ENCODE measurements at places on chromosomes 1 and 21.

- DNase-seq, result no peak
Measured at GRCh38 chr1:115727706-115728249, 40.7 kb downstream of the CASQ2 start.

- no peak for DNase-seq
Measured at GRCh38 chr1:53311702-53312305, 16.1 kb downstream of the LRP8 start.

GRCh38 chr1:67853704-67854103, 20.4 kb upstream of the GNG12 start:
- no peak for DNase-seq

- DNase-seq, result no peak
Measured at GRCh38 chr1:209931141-209931540, 6.9 kb upstream of the SYT14 start.

DNA sequence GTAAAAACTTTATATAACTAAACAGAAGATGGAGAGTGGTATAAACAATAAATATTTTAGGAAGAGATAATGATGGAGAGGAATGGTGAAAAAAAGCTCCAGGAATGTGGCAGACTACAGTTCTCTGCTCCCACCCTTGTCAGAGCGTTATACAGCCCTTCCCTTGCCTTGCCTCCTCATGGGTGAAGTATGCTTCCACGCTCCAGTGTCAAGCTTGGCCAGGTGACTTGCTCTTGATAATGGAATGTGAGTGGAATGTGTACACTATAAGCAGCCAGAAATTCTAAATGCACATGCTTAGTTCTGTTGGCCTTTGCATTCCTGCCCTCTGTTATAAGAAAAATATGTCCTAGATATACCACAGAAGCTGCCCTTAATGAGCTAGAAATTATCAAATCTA, 24.7 kb upstream of the POGK start:
- no peak for DNase-seq

- no peak for DNase-seq
Measured at GRCh38 chr21:40639616-40640194, 207.3 kb downstream of the DSCAM start.

GRCh38 chr1:84940481-84940880, 47.5 kb upstream of the LPAR3 start:
- DNase-seq, result no peak

DNA sequence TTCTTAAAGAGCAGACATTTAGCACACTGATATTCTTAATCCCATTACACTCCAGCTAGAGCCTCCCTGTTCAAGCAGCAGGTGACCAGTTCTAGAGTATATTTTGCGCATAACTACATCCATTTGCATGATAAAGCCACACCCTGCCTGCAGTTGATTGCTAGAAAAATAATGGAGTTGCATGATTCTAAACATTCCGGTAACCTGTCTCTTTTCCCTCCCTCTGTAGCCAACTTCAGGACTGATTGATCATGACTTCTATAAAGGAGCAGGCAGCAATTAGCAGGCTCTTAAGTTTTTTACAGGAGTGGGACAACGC, 14.9 kb downstream of the ARMH1 start:
- no peak for DNase-seq

DNA sequence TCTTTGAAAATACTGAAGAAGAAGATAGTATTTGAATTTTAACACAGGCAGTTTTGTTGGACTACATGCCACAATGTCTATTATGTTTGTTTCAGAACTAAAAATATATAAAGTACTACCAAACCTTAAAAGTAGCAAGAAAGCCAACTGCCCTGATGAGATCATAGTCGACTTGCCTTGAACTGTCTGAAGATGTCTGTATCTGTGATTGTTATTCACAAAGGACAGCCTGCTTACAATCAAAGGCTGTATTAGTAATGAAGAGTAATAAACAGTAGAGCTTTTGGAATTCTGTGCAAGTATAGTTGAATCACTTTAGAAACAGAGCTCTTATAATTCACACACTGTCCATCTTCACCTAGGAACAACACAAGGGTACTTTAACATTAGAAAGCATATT, 228.3 kb downstream of the NCAM2 start:
- DNase-seq, result no peak

- DNase-seq, result no peak
Measured at GRCh38 chr1:63797056-63797726, 23.4 kb downstream of the ROR1 start.

GRCh38 chr1:106659490-106660244, 396.8 kb upstream of the PRMT6 start:
- DNase-seq, result no peak

GRCh38 chr1:46301406-46301807, 2.0 kb downstream of the LRRC41 start:
- DNase-seq, result no peak

DNA sequence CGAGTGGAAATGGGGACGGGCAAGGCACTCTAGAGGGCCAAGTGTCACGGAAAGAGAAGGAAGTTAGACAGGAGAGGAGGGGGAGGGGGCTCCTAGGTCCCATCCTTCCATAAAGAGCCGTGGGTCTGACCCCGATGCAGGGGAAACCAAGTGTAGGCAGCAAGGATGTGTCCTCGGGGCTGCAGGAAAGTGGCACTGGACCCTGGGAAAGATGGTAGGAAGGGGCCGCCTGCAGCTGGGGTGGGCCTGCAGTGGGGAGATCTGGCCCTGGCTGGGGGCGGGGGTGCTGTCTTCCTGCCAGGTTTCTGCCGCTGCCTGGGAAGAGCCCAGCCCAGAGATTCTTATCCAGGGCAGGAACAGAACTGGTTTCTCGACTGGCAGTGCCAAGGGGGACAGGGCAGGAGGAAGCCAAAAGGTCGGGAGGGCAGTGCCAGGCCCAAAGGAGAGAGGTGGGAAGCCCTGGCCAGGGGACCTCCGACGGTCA, 12.9 kb downstream of the CRABP2 start:
- no peak for DNase-seq

GRCh38 chr1:167094690-167095089, 815 bp downstream of the STYXL2 start:
- no peak for DNase-seq

DNA sequence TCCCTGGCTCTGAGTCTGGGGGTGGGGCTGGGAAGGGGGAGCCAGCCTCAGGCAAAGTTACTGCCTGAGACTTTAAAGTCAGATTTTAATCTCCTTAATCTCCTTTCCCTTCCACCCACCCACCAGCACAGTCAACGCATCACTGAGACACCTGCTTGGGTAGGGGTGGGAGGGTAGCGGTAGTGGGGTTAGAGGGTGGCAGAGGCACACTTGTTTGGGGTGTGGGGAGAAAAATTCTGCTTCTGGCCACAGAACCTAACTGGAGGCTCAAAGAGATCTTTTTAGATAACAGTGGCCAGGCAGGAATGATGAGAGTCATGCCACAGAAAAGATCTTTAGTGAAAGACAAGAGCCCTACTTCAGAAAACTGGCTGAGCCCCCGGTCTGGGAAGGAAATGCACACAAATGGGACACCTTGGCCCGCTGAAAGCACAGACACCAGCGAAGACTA, 44.1 kb downstream of the CD247 start:
- no peak for DNase-seq

- no peak for DNase-seq
Measured at GRCh38 chr1:38014171-38014570, 1.6 kb downstream of the UTP11 start.

DNA sequence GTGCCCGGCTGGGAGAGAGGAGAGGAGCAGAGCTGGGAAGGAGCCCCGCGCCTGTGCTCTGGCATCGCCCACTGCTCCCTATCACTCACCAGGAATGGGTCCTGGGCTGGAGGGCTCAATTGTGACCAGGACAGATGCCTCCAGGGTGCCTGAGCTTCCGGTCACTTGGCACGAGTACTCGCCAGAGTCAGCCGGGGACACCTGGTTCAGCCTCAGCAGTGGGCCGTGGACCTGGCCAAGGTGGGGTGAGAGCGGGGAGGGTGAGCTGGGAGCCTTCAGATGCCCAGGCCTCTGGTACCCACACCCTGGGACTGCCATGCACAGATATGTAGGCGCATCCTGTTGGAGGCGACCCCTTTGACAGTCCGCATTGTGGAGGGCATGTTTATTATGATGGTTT, 31.1 kb downstream of the LDLRAD2 start:
- DNase-seq, result no peak

- DNase-seq, result no peak
Measured at GRCh38 chr1:51871351-51871975, 7.1 kb downstream of the NRDC start.

DNA sequence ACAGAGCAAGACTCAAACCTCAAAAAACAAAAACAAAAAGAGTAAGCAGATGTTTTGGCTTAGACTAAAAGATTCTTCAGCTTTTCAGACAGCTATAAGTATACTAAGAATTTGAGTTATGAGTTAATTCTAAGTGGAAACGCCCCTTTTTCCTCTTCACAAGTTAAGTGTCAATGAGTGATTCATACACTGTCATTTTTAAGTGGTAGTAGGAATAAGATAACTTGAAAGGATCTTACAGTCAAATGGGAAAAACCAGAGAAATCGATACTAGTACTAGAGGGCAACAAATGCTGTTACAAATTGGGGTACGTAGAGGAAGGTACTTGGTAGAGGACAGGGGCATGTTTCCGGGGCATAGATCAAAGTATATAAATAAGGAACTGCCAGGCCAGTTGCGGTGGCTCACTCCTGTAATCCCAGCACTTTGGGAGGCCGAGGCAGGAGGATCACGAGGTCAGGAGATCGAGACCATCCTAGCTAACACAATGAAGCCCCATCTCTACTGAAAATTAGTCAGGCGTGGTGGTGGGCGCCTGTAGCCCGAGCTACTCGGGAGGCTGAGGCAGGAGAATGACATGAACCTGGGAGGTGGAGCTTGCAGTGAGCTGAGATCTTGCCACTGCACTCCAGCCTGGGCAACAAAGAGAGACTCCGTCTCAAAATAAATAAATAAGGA, 7.4 kb downstream of the H3-3A start:
- no peak for DNase-seq

GRCh38 chr1:224865510-224865909, 64.0 kb upstream of the DNAH14 start:
- DNase-seq, result no peak

- no peak for DNase-seq
Measured at GRCh38 chr21:33587792-33588484, 546 bp downstream of the DONSON start.

DNA sequence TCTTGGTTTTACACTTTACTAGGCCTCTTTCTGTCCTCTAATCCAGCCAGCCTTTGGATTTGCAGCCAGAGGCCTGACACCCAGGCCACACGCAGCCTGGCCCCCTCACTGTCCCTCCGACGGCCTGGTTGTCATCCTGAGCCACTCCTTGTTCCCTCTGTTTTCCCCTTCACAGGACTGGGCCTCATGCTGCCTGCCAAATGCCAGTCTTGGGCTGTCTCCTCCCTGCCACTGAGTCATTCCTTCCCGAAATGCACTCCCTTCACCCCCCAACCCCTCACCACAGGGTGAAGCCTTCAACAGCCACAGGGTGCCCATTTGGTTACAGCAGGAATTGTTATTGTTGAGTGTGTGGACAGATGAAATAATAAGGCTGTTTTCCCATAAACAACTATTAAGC, 21.3 kb downstream of the ACOT11 start:
- no peak for DNase-seq

GRCh38 chr21:32884062-32884461, 112.5 kb upstream of the PAXBP1 start:
- no peak for DNase-seq

DNA sequence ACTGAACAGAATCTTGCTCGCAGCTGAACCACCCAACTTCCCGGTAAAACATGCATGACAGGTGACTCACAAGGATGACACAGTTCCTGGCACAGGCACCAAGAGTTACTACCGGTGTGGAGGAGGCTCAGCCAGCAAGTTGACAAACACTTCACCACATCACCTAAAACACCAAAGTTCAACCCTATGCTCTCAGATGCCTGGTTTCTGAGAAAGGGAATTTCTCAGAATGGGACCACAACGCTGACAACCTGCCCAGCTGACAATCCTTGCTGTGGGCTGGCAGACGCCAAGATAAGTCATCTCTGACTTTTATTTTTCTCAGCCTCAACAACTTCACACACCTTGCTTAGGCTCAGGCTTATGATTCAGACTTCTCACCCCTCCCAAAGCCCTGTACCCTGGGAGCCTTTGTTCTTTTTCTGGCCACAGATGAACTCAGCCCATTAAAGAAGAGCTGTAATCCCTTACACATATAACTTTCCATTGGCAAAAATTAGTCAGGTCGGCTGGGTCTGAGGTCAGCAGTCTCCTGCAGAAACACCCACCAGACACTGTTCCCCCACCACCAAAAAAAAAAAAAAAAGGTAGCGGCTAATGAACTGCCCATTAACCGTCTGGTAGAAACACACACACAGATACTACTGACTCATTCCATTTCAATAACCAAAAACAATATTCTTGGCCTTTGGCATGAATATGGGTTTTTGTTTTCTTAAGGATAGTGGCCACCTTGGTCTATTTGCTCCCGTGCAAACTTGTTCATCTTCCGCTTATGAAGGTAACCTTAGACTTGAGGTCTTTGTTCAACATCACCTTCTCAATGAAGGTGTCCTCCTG, 10.8 kb upstream of the TIAM1 start:
- peak; percentile 64 for DNase-seq

DNA sequence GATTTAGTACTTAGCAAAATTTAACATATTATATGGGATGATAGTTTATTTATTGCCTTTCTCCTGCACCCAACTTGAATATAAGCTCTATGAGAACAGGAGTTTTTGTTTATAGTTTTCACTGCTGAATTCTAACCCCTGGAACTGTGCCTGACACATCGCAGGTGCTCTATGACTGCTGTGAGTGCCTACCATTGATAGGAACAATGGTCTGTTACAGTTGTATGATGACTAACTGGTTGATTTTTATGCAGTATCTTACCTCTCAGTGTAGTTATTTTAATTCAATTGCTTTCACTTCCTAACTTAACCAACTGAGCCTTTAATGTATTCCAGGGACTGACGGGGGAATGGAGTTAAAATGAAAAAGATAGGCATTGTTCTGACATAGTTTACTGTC, 336.0 kb downstream of the ST6GALNAC3 start:
- no peak for DNase-seq

DNA sequence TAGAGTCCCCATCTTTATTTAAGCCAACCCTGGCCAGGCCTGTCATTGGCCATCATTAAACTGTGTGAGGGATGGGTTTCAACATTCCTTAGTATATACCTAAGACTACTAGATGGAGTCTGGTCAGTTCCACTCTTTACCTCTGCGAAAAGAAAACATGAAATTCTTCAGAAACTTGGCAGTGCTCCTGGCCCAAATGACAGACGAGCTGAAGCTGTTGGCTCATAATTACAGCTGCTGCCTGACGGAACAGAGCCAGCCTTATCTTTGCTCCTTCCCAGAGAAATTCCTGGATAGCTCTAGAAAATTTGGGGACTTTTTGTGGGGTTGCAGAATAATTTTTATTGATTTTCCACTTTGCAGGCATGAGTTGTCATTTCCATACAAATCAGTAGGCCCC, 30.4 kb downstream of the NPHS2 start:
- DNase-seq, result no peak

GRCh38 chr1:46718340-46718726, 581 bp downstream of the EFCAB14 start:
- no peak for DNase-seq

GRCh38 chr1:157193702-157194391, 55.7 kb upstream of the ETV3 start:
- no peak for DNase-seq

DNA sequence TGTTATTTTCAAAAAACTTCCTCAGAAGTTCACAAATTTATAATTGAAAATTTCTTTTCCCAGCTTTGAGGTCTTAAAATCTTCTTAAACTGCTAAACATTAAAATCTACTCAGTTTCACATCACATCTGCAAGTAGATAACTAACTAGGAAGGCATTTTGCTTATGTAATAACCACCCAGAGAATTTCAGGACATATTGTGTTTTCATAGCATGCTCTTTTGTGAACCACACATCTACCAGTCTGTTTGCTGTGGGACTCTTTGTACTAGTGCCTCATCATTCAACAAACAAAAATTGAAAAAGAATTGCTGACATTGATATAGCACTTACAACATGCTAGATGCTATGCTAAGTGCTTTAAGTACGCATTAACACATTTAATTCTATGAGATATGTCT, 31.6 kb upstream of the C1orf146 start:
- no peak for DNase-seq

Measured in stimulated activated CD8-positive, alpha-beta memory T cell treated with anti-CD3 and anti-CD28 coated beads, Interleukin-2, amount 100 ng/mL, for 1 hour (primary cell).